ENCODE measurements at places on chromosomes 2 and 18.

DNA sequence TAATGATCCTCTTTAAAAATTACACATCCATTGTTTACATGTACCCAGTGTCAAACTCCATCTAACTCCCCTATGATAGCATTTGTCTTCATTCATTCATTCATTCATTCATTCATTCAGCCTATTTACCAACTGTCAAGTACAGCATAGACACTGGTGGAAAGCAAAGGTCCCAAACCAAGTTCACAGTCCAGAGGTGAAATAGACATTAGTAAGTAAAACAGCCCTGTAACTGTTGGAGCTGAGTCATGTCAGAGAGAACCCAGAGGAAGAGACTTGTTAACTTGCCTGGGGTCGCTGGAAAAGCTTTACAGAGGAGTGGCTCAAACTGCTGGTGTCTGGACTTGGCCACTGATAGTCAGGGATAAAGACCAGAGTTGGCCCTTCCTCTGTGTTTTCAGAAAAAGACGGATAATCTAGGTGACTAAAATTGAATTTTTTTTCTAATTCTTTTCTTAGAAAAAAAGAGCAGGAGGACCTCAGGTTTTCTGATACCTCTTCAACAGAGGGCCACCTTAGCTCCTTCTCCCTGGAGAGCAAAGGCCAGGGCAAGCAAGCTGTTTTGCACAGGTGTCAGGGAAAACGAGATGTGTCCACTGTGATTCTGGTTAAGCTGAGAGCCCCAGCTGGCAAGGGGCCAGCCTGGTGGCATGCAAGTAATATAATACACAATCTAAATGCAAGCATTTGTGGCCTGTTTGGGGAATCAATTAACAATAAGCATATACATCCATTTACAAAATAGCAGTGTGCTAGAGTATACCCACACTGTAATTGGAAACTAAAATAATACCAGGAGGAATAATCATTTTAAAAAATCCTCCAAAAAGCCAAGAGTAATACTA, 96.7 kb upstream of the SLC14A2 start:
- DNase-seq: no peak

DNA sequence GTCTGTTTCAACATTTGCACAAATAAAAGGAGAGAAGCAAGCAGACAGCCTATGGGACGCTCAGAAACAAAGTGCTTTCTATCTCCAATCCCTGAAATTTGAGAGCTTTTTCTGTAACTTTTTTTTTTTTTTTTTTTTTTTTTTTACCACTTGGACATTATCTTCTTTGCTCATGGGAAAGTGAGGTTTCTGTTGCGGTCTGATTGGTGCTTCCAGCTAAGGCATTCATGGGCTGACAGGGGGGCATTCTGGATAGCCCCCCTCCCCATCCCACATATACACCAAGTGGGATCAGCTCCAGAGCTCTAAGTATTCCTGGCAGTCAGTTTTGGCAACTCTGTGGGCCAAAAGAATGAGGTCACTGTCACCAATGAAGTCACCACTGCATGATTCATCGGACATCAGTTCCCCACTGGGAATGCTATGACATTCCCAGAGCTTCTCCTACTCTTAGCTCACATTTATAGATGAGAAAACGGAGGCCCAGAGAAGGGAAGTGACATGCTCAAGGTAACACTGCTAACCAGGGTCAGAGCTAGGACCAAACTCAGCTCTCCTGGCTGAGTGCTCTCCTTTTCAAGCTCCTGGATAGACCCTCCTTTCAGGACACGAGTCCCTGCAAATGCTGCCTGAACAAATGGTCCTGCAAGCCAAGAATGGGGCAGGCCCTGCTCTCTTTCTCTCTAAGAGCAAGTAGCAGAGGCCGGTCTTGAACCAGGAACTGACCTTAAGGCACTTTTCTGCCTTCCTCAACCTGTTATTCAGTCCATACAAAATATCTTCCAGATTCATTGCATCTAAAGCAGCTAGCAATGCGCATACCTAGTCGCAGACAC, 61.3 kb downstream of the TMEM247 start:
- no peak for DNase-seq

GRCh38 chr2:143158551-143159485, 29.6 kb downstream of the ARHGAP15 start:
- no peak for DNase-seq

DNA sequence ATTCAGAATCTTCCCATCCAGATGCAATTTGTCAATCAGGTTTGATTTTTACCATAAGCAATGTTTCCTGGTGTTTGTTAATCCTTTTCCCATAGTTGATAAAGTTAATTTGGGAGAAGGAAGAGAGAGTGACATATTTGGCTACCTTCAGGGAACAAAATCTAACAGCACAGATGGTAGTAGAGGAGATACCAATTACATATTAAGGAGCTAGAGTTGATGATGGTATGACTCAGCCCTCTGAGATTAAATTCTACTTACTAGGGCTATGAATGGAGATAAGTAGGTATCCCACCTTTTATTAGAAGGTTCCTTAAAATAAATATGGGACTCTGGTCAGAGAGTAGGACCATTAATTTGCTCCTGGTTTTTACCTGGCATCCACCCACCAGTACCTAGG, 139.7 kb downstream of the EHBP1 start:
- DNase-seq: no peak

DNA sequence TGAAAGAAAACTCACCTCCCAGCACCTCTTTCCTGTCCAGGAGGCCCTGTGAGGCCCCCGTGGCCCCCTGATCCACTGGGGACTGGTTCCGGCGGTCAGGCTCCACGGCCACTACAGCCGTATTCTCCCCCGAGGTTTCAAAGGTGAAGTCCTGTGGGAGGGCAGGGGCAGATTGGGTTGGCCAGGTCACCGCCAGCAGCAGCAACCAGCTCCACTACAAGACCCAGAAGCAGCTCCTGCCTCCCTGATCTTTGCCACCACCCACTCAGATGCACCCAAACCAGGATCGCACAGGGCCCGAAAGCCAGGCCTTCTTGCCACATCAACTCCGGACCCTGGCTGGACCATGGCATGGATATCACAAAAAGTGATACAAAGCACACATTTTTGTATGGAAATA, 21.9 kb downstream of the SDC1 start:
- DNase-seq: no peak
